ENCODE measurements at places on chromosomes 5 and 9.
A peak's percentile ranks its signal among the peaks of the same experiment; 100 is the strongest.

DNA sequence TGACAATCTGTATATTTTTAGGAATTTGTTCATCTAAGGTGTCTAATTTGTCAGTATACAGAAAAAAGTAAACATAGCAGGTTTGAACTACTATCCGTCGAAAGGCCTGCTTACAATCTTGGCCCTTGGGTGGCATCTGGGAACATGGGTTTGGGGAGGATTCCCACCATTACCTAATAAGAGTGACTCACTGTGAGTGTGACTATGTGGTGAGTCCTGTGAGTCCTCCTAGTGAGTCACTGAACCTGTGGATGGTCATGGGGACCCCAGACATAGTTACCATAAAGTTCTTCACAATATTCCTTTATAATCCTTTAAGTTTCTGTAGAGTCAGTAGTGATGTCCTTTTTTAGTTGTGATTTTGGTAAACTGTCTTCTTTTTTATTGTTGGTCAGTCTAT, 37.0 kb downstream of the RNF130 start:
- no peak for DNase-seq

DNA sequence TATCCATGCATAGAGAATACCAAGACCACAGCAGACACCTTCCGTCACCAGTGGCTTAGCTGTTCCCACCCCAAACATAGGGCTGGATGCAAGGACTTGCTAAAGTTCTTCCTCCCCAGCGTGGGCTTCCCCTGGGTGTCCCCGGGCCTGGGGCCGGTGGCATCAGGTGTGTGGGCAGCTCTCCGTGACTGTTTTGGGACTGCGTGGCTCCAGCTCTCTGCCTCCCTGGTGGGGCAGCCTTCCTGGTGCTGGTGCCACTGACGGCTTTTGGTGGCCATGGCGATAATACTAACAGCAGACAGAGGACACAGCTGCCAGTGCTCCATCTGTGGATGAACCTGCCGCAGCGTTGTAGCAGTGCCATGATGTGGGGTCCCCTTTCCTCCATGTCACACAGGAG, 4.9 kb downstream of the CACFD1 start:
- DNase-seq = no peak

- DNase-seq = no peak
Measured at GRCh38 chr5:52897238-52897614, 91.9 kb upstream of the ITGA2 start.

DNA sequence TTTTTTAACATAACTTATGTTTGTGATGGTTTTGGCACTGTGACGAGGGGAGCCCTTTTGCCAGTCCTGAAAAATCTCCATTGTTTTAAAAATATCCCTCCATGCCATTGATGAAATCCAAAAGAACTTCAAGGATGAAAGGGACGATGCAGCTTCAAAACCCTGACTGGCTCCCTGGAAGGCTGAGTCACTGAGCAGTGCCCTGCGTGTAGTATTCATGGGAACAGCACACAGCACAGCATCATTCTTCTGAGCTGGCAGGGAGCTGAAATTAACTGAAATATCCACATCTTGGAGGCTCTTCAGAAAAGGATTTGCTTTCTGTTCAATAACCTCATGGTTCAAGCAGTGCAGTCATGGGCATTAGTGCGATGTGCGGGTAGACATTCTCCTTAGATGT, 29.7 kb downstream of the PDE4D start:
- no peak for DNase-seq

- no peak for DNase-seq
Measured at GRCh38 chr9:2022560-2022959, 7.4 kb downstream of the SMARCA2 start.

DNA sequence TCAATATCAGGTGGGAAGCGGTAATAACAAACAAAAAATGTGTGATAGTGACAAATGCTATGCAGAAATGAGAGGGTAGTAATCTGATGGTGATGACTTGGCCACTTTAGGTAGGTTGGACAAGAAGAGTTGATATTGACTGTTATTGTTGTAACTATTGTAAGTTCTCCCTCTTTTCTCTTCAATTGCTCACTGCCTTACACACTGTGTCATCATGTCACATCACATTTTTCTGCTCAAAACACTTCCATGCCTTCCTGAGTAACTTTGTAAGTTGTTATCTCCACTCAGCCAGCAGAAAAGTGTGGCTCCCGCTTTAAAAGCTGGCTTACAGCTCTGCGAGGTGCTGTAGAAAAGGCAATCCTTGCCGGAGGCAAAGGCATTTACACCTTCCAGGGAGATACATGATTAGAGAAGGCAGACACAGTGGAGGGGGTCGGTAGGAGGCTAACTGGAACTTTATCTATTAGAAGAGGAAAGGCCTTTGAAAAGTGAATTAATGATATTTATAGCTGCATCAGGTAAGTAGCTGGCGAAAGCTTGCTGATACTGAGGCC, 85.2 kb upstream of the CLINT1 start:
- DNase-seq = no peak

GRCh38 chr5:37533851-37534250, 154.7 kb downstream of the WDR70 start:
- no peak for DNase-seq

DNA sequence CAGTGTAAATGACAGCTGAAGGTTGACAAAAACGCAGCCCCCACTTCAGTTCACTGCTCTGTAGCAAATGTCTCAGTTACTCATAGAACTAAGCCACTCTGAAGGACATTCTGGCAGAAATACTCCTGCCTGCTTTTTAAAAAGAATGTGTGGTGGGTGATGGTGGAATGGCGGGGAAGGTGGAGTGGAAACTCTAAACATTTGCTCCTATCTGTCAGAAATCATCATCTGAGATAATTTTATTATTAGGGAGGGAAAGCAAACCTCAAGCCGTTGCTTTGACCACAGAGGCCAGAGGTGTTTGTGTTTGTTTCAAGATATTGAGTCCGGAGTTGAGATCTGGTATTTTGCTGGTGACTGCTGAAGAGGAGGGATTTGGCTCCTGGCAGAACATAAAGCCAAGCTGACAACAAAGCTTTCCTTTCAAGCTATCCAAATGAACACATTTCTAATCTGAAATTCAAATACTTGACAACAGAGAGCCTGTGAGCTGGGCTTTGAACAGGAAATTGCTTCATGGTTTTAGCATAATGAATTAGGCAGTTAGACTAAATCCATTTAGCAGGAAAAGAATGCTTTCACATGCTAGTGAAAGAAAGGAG, 362.7 kb downstream of the CSNK1G3 start:
- no peak for DNase-seq

DNA sequence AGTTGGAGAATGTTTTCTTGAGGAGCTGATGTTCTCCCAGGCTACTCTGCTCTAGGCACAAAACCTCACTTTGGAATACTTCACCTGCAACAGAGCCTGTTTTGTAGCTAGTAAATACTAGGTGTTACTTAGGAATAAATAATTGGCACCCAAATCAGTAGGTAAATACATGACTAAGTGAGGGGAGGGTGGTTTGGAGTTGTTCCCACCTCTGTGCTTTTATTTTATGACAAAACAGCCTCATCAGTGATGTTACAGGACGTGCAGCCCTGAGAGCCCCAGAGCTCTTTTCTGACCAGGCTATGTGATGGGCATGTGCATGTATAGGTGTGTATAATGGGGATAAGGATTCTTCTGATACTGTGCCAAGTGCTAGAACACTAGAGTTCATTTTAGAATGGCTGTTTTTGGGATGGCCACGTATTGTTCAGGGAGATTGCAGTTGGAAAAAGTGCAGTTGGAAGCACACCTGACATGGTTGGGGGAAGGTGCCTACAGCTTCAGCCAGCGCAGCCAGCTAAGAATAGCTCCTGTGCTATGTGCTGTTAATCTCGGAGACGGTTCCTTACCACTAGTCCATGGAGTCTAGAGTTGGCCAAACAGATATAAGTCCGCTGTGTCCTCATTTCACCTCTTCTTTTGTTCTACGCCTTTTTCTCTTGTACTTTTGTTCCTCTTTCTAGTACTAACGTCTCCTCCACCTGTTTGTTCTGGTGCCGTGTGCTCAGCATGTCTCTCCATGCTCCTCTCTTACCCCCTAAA, 284.7 kb downstream of the FANCC start:
- DNase-seq = no peak

DNA sequence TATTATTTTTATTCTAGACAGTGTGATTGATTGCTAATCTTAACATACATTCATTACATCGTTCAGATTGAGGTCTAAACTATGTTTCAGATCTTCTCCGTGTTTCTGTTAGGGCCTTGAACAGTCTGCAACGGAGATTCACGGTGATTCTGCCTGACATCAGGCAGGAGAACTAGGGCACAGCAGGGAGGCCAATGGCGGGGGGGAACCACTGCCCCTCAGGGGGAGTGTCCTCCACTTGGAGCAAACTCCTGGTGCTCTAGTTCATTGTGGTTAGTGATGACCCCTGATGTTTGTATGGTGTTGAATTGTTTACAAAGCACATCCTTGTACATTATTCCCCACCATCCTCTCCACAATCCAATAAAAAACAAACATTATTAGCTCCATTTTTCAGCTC, 173.5 kb downstream of the ZNF608 start:
- no peak for DNase-seq

- DNase-seq = no peak
Measured at GRCh38 chr9:95366731-95367325, 49.3 kb upstream of the FANCC start.

- DNase-seq = no peak
Measured at GRCh38 chr5:73820326-73820725, 194.3 kb downstream of the ARHGEF28 start.

DNA sequence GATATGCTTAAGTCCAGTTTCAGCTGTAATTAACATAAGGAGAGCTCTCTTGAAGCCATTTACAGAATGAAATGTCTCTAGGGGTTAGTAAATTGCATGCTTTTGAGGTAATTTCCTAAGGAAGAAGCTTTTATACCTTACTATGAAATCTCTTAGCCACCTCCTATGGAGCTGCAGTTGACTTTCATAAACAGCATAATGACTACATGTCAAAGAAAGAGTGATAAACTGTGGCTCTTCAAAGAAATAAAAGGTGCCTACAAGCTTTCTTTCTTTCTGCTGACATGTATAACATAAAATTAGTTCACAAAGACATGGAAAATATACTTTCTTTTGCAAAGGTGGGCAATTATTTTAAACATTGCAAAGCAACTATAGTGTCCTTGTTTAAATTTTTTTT, 90.8 kb downstream of the TMEM167A start:
- peak; percentile 65 for DNase-seq

GRCh38 chr5:68554571-68555279, 339.2 kb downstream of the PIK3R1 start:
- no peak for DNase-seq

- DNase-seq = no peak
Measured at GRCh38 chr5:154273028-154273617, 82.6 kb downstream of the GALNT10 start.

Measured in NCI-H1417 treated with DMSO at 0.1 percent for 48 hours (cell line).